ENCODE measurements at places on chromosomes 16 and 17. TPM values are rescaled to one million over a fixed set of nuclear protein-coding genes. Genes with fewer than 3 reads are reported as not detected.

Gene DPEP2
- 0.82 TPM for total RNA-seq

Gene TEX14
- not detected for total RNA-seq

Gene RTN4RL1
- total RNA-seq, result 0.36 TPM

Gene MTHFSD
- total RNA-seq, result 18.6 TPM

Gene ACE
- total RNA-seq, result 27.7 TPM

Gene TEDC2
- total RNA-seq, result 5.6 TPM

Gene CDH5
- total RNA-seq, result 7.7 TPM

Gene SMYD4
- total RNA-seq, result 10.0 TPM

Gene HOXB1
- total RNA-seq, result not detected

Gene CTRL
- 0.89 TPM for total RNA-seq

Gene CD300LG
- total RNA-seq, result 0.87 TPM

GRCh38 chr16:58365623-58366022 is 26.6 kb upstream of the GINS3 start:
- no peak for DNase-seq

- no peak for DNase-seq
These were observed 23.6 kb downstream of the SCPEP1 start for GRCh38 chr17:57001541-57001940.

DNA sequence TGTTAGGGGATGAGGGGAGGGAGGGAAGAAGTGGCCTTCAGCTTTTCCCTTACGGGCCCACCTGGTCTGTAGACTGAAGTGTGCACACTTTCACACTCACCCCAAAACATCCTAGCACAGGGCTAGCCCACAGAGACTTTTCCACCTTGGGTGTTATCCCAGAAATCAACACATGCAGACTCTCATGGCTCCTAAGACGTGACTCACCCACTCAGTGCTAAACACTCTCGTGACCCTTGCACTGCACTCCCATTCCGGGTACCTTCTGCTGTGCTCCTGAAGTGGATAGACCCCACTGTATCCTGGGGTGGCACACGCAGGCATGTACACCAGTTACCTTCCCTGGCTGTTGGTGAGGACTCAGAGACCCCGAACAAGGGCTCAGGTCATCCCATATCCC is 23.0 kb upstream of the ABCC3 start:
- DNase-seq, result no peak

DNA sequence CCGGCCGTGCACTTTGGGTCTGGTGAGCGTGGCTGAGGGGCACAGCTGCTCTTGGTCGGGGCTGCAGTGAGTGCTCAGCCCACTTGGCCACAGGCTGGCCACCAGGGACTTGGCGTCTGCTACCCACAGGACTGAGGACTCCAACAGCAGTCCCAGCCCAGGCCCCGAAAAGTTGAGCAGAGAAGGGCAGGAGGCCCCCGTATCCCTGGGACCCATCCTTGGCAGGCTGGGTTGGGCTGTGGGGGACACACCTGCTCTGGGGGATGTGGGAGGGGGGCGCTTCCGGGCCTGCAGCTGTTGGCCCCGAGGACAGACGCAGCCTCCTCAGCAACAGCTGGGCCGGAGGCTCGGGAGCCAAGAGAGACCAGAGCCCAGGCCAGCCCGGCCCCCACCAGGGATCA is 19.4 kb upstream of the SSTR5 start:
- no peak for DNase-seq

- no peak for DNase-seq
These were observed 26.3 kb downstream of the GINS2 start for GRCh38 chr16:85662482-85662812.

DNA sequence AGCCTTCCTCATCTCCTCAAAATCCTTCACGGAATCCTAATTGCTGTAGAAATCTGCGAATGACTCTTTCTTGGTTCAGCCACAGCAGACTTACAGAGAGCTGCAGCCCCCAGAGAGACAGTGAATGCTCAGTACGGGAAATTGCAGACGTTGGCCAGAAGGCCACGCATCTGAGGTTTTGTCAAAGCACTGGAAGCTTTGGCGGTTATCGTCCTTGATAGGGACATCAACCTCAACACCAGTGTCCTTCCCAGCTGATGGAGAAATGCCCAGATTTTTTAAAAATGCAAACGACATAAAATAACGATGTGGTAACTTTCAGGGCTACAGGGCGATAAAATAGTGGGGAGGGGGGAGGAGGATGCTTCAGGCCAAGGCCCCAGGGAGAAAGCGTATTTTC is 166.6 kb upstream of the CIBAR2 start:
- DNase-seq, result no peak

GRCh38 chr16:31078597-31079341 is 4.5 kb downstream of the ZNF646 start:
- DNase-seq, result no peak

DNA sequence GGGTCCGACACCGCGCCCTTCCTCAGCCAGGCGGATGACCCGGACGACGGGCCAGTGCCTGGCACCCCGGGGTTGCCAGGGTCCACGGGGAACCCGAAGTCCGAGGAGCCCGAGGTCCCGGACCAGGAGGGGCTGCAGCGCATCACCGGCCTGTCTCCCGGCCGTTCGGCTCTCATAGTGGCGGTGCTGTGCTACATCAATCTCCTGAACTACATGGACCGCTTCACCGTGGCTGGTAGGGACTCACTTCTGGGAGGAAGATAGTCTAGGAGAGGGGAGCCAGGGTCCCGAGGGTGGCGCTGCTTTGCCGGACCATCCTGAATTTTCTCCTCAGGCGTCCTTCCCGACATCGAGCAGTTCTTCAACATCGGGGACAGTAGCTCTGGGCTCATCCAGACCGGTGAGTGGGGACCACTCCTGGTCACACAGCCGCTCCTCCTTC is 601 bp downstream of the SPNS1 start:
- DNase-seq, result no peak

DNA sequence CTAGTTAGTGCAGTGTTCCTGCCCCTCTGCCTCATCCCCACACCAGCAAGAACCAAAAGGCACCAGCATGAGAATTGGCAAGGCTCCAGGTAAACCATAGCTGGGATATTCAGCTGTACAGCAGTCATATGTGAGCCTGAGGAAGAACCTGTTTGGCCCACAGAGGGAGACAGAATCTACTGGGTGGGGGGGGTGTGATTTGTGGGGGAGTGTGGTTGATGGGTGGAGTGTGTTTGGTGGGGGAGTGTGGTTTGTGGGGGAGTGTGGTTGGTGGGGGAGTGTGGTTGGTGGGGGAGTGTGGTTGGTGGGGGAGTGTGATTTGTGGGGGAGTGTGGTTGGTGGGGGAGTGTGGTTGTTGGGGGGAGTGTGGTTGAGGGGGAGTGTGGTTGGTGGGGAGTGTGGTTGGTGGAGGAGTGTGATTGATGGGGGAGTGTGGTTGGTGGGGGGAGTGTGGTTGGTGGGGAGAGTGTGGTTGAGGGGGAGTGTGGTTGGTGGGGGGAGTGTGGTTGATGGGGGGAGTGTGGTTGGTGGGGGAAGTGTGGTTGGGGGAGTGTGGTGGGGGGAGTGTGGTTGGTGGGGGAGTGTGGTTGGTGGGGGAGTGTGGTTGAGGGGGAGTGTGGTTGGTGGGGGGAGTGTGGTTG is 19.5 kb downstream of the MINK1 start:
- DNase-seq, result no peak

- DNase-seq, result no peak
These were observed at the start of gene NEURL4 for GRCh38 chr17:7328840-7329373. Gene NEURL4, minus strand, starts transcription at chr17:7329335. Its CDS starts 23 bp downstream, at chr17:7329312.

DNA sequence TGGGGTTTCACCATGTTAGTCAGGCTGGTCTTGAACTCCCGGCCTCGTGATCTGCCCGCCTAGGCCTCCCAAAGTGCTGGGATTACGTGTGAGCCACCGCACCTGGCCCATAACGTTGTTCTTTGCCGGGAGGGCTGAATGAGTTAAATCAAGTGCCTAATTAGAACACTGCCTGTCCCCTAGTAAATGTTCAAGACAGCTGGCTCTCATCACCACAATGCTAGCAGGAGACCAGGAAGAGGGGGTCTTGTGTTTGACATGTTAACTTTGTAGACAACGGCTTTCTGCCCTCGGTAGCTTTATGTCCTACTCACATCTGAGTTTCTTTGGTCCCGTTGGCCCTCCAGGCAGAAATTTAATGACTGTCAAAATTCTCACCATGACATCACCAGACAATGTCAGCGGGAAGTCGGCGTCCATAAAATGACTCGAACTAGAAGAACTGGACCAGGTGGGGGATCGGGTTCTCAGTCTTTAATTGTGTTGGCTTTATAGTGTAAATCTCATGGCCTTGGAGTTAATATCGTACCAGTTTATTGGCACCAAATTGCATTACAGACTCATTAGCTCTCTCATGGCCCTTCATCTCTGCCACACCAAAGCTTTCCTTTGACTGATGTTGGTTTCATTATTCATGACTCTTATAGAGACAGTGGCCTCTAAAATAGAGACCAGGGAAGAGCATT is 11.4 kb upstream of the ITPRIPL2 start:
- no peak for DNase-seq

DNA sequence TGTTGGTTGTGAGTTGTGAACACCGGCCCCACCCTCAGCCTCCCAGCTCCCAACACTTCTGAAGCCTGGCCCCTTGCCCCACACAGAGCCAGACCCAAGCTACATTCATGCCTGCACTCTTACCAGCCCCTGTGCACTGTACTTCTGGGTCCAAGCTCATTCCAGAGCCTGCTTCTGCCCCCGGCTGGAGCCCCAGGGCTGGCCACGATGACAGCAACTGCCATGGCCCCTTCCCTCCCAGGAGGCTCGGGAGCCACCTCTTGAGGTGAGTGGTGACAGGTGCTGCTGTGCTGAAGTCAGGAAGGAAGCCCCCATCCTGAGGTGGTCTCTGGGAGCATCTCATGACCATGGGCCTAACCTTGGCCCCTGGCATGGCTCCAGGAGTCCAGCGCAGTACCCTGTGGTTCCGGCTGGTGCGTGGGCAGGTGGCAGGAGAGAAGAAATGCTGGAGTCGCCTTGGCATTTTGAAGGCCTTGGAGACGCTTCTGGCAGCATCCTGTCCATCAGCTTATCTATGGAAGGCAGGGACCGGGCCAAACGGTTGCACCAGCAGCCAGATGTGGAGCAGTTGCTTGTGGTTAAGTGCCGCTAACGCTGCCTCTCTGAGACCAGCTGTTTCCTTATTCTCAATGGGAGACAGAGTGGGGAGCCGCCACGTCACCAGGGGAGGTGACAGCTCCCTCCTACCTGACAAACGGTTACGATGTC is 3.9 kb upstream of the CDT1 start:
- no peak for DNase-seq

- no peak for DNase-seq
These were observed 8.3 kb upstream of the PSMD3 start for GRCh38 chr17:39972271-39972670.

DNA sequence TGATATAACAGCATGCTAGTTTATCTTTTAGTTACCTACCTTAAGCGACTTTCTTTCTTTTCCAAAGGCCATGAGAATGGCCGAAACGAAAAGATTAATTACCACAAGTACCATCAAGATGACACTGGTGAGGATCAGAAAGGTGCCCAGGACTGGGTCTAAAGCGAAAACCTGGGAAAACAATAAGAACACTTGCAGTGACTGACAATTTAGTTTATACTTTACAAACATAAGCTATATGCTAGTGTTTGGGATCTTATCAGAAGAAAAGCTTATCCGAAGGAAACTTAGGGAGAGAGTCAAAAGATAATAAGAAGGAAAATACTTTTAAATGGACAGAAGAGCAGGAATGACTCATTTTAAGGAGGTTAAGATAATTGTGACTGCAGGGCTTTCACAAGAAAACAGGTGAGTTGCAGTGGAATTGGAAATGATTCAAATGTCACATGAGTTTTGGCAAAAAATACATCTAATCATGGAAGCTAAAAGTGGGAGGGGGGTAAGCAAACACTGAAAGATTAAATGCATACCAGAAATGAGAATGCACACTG is 34.8 kb downstream of the IST1 start:
- no peak for DNase-seq

GRCh38 chr17:43155666-43156065 is 15.3 kb upstream of the NBR1 start:
- no peak for DNase-seq

DNA sequence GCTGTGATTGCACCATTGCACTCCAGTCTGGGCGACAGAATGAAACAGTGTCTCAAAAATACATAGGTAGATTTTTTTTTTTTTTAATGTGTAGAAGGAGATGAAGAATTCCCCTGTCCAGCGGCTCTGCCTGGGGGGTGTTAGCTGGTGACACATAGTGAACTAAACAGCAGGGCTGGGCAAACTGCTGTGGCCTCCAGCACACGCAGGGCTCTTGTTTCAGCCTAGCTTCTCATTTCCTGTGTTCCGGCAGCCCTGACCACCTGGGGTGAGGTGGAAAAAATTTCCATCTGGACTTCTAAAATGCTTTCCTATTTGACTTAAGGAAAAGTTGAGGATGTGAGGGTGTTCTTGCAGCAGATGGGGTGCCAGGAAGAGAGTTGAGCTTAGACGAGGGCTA is 33.3 kb upstream of the RGS9 start:
- no peak for DNase-seq

GRCh38 chr16:89864527-89864820 is 8.9 kb upstream of the TCF25 start:
- no peak for DNase-seq

DNA sequence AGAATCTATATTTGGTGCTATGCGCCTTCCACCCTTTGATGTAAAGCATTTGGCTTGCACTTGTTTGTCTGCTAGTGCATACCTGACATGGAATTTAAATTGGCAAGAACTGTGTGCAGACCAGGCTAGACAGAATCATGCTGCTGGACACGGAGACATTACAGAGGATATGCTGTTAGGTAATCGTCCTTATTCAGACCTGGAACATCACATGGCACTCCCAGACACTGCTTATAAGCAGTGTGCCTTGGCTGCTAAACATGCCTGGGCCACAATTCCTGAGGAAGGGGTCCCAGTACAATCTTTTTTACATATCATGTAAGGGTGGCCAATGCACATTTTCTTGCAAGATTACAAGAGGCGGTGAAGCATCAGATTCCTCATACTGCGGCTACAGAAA is 6.4 kb downstream of the CD300LD start:
- DNase-seq, result no peak

GRCh38 chr17:50359998-50360461 is 13.0 kb downstream of the MRPL27 start:
- no peak for DNase-seq

Data from left colon (tissue), 2 donors.